ENCODE measurements at places on chromosomes 5 and 9. TPM values are rescaled to one million over a fixed set of nuclear protein-coding genes. Genes with fewer than 3 reads are reported as not detected.

Gene CCDC187
- not detected for total RNA-seq

- H3K4me1 ChIP-seq = 0 out of 2 replicates have a peak, but pooled peaks cover 5% of the 10 kb centered on the region
- DNase-seq = no peak
- H3K27me3 ChIP-seq = no peaks in the 10 kb centered on the region
- no peak overlapping the region for H3K27ac ChIP-seq
- H3K36me3 ChIP-seq = no peaks in the 10 kb centered on the region
Measured at GRCh38 chr5:103444333-103445038, 118.1 kb downstream of the NUDT12 start.

GRCh38 chr5:81167544-81167943, 65.6 kb upstream of the CKMT2 start:
- H3K36me3 ChIP-seq = no peaks in the 10 kb centered on the region
- no peak for DNase-seq
- H3K27me3 ChIP-seq = no peaks in the 10 kb centered on the region
- H3K27ac ChIP-seq = no peak overlapping the region

Gene DIPK1B
- total RNA-seq = 60.0 TPM

GRCh38 chr5:68178579-68178978, 37.0 kb upstream of the PIK3R1 start:
- H3K4me1 ChIP-seq = no peaks in the 10 kb centered on the region
- no peak overlapping the region for H3K27ac ChIP-seq
- no peaks in the 10 kb centered on the region for H3K36me3 ChIP-seq
- no peaks in the 10 kb centered on the region for H3K27me3 ChIP-seq

DNA sequence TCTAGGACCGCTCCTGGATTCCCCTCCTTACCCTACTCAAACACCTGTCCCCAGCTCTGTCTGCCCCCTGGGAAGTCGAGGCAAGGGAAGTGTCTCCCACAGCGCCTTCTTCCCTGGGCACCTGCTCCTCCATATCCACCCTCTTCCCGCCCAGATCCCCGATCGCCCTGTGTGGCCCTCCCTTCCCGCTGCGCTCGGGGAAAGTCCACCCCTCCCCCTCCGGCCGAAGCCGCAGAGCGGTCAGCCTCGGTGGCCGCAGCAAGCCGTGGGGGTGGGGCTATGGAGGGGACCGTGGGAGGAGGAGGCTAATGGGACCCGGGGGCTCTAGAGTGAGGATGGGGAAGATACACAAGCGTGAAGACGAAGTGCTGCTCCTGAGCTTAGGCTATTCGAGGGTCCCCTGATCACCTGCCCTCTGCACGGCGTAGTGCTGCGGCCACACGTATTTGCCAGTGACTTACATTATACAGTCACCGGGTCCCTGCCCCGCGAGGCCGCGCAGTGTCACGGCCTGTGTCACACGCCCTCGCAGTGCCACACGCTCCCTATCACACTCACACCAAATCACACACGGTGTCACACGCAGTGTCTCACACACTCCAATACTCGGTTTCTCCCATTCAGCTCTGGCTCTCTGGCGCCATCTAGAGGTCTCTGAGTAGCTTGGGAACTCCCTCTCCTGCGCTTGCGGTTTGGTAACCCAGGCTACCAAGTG, 658 bp upstream of the PCDH1 start:
- H3K27me3 ChIP-seq = peaks cover 2% of the 10 kb centered on the region
- H3K4me3 ChIP-seq = peak overlapping the region; percentile 81

DNA sequence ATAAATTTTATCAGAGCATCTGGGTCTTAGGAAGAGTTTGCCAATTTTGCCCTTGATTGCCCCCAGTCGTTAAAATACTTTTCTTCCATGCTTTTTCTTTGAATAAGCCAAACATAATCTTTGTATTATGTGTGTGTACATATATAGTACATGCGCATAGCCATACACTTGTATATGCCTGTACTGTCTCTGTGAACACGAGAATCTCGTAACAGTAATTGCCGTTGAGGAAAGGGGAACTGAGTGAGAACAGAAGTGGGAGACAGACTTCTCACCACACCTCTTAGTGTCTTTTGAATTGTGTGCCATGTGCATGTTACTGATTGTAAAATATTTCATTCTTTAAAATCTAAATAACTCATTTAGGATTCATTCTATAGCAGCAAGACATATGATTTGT, 79.6 kb upstream of the GRHPR start:
- H3K27me3 ChIP-seq = no peaks in the 10 kb centered on the region
- no peak overlapping the region for H3K27ac ChIP-seq
- no peak for DNase-seq
- H3K4me1 ChIP-seq = peaks cover 21% of the 10 kb centered on the region
- H3K4me3 ChIP-seq = no peak overlapping the region

All from GM23338 (cell line).